ENCODE measurements at places on chromosomes 6 and 20. TPM values are rescaled to one million over a fixed set of nuclear protein-coding genes. Genes with fewer than 3 reads are reported as not detected.

Gene FOXA2
- polyA plus RNA-seq, result 1.0 TPM

- DNase-seq, result no peak
Measured at GRCh38 chr6:18441251-18441979, 54.3 kb downstream of the RNF144B start.

DNA sequence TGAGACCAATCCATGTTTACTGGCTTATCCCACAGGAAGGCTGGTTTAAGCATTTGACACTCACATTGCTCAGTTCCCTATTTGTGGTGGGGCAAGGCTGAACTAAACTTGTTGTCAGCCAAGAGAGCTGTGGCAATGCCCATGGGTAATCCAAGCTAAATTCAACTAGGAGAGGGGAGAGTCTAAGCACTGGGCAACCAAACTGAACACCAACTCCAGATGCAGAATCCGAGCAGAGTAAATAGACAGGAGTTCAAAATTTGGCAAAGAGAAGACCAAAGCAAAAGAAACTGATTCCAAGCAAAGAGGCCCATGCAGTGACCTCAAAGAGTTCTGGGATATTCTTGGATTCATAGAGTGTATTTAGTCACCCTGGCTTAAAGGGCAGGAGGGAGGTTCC, 106.5 kb upstream of the NT5E start:
- DNase-seq, result no peak

Gene C20orf204
- 0.03 TPM for polyA plus RNA-seq

- DNase-seq, result no peak
Measured at GRCh38 chr6:141498977-141499376, 633.7 kb upstream of the GJE1 start.

DNA sequence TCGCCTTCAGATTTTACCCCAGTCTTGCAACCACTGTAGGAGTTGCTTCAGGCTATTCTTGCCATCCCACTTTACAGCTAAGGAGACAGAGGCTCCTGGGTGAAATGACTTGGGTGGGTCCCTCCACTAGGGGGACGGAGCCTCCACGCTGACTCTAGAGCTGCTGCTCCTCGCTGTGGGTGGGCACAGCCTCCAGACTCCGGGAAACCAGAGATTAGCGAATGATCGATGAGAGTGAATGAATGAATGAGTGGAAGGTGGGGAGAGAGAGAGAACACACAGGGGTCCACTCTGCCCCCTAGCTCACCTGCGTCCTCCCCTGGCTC, 10.4 kb downstream of the ZBP1 start:
- no peak for DNase-seq

DNA sequence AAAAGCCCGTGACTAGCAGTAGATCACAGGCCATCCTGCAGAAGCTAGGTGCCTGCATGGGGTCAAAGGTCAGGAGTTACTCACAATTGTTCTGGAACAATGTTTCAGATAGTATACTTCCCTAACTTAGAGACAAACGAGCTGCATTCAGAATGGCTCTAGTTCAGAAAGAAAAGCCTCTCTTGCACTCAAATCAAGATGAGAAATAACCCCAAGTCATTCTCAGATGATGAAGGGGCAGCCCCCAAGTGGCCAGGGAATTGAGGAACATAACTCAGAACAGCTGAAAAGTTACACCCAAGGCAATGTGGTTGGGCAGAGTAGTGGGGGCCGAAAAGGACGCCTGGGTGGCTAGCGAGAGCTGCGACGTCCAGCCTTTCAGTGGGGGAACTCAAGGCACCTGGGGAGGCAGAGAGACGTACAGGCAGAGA, 27.8 kb downstream of the FYN start:
- DNase-seq, result no peak

GRCh38 chr6:150420926-150421325, 52.1 kb downstream of the IYD start:
- DNase-seq, result no peak

GRCh38 chr6:82436740-82437139, 73.1 kb downstream of the TPBG start:
- no peak for DNase-seq

GRCh38 chr6:126077810-126078776, 91.8 kb downstream of the TRMT11 start:
- DNase-seq, result no peak

All from mammary epithelial cell (primary cell).